GOT3 (cell line): ENCODE measurements at places on chromosomes 13 and 19.

DNA sequence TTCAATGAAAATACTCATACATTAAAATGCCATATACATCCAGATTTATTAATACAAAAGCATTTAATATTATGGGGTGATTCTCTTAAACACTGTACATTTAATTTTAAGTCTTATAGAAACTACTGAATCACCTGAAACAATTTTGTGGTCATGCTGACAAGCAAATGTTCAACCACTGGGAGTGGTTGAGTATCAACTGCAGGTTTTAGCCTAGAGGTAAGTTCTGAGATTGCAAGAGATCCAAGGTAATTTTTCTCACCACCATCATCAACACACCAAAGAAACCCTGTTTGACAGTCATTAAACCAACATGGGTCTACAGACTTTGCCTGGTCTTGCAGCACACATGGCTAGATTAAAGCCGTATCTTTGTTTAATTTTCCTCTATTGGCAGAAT is 196.3 kb downstream of the LHFPL6 start:
- no peak for DNase-seq

DNA sequence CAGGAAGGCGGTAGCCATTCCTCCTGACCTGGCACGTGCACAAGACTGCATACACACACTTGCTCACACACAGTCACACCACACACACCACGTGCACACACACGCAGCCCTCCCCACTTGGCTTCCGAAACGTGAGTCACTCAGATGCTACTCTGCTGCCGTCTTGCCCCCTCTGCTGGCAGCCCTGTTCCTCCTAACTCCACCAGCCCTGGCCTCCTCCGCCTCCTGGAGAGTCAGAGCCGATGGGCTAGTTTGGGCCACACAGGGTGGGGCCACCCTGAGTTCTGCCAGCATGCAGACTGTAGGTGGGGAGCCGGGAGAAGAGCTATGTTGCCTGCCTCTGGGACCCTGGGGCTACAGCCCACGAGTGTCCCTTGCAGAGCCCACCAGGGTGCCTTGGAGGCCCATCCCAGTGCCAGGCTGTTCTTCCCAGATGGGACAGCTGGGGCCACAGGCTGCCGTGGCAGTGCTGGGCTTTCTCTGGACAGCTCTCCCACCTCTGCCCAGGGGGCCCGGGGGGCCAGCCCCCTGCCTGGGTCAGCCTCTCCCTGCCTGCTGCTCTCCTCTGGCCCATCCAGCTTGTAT is 12.1 kb downstream of the PIN1 start:
- DNase-seq = peak; percentile 63

DNA sequence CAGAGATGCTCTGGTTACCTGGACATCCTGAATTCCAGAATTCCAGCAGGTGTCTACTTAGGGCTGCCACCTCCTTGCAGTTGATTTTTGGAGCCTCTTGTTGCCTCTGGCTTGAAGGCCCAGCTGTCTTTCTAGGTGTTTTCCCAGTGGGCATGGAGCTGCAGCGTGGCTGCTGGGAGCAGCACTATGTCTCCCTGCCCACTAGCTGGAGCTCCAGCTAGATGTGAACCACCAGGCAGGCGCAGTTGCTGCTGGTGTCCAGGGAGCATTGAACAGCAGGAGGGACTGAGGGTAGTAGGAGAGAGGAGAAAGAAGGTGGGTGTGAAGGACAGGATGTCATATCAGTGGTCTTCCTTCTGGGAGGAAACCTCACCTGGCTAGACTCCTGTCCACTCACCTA is 9.9 kb upstream of the SELENOW start:
- DNase-seq = no peak

DNA sequence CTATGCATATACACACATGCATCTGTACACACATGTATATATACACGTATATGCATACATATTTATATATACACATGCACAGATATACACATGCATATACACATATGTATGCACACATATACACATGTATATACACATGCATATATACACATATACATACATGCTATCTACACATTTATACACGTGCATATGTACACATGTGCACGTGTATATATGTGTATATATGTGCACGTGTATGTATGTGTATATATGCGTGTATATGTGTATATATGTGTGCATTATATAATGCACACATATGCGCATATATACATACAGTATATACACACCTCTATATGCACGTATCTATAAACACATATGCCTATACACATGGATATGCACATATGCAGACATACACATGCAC is 17.8 kb downstream of the ARHGEF7 start:
- DNase-seq = no peak
